ENCODE measurements at places on chromosomes 5 and 9.

- no peak for DNase-seq
Measured at GRCh38 chr5:133421394-133421793, 190.9 kb downstream of the FSTL4 start.

- DNase-seq = no peak
Measured at GRCh38 chr5:141941307-141941706, 16.7 kb downstream of the PCDH12 start.

DNA sequence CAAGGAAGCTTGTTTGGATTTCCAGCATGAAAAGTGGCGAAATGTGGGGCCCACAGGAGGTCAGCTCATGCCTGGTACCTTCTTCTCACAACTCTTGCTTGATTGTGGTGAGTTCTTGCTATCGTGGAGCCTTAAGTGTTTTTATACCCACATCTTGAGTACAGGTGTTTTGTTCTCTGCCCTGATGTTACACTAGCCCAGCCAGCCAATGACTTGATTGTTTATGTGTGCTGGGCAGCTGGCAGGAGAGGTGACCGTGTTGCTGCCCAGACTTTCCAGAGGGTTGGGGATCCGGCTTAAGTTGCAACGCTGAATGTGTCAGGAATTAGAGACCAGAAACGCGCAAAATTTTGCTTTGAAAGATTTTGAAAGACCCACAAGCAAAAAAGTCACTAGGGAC lies 24.0 kb upstream of the TPPP start:
- peak; percentile 36 for DNase-seq

GRCh38 chr9:133230093-133230492 lies 21.0 kb upstream of the OBP2B start:
- no peak for DNase-seq

- DNase-seq = peak; percentile 82
Measured at GRCh38 chr5:139651043-139651834, 3.1 kb downstream of the CXXC5 start.

GRCh38 chr5:1936901-1937300 lies 54.2 kb upstream of the IRX4 start:
- DNase-seq = no peak

GRCh38 chr9:20030221-20030620 lies 241.4 kb upstream of the SLC24A2 start:
- DNase-seq = no peak

DNA sequence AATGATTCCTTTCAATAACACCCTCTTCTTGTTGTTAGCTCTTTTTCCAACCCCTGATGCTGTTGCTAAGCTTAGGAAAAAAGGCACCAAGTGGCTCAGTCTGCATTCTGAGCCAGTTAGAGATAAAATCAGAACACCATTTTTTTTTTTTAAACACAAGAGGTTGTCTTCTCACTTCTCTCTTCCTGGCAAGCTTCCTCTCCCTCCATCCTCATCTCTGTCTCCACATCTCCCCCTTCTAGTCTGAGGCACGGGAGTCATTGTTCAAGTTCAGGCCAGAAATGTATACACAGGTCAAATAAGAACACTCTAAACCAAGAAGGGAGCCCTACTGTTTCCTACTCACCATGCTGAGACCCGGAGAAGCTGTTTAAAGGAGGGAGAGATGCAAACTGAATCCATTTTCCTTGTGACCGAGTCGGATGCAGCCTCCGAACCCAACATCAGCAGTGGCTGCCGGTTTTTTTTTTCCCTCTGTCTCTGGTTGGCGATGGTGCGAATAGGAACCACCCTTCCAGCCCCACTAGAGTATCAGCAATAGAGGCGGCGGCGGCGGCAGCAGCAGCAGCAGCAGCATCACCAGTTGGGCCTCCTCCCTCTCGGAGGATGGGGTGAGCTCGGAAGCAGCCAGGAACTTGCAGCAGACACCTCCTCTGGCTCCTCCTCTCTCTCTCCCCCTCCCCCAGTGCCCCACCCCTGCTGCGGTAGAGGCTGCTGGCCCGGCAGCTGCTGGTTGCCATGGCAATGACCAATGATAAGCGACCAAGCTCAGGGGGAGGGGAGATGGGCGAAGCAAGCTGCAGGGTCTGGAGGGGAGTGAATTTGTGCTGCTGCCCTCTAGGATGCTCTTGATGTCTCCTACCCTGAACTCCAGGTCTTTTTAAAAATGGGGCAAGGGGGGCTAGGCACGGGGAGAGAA lies at the start of gene JAKMIP2:
JAKMIP2 (minus strand) TSS at position 619 of the 919 bp plus-strand sequence. CDS start 110,922 bp downstream, outside the sequence.
- DNase-seq = peak; percentile 99
